ENCODE measurements at places on chromosomes 4 and X.

GRCh38 chr4:159060161-159060560, 42.7 kb upstream of the RAPGEF2 start:
- no peak for DNase-seq

GRCh38 chr4:170025523-170026252, 507 bp downstream of the MFAP3L start:
- DNase-seq: peak; percentile 22

GRCh38 chr4:76426272-76426671, 5.3 kb upstream of the CCDC158 start:
- no peak for DNase-seq

GRCh38 chr4:42671431-42672194, 14.7 kb upstream of the ATP8A1 start:
- DNase-seq: peak; percentile 66

GRCh38 chr4:39977489-39978377, at the start of gene PDS5A:
Gene PDS5A, minus strand, starts transcription at chr4:39977911. Its CDS starts 1,334 bp downstream, at chr4:39976577.
- DNase-seq: peak; percentile 96

DNA sequence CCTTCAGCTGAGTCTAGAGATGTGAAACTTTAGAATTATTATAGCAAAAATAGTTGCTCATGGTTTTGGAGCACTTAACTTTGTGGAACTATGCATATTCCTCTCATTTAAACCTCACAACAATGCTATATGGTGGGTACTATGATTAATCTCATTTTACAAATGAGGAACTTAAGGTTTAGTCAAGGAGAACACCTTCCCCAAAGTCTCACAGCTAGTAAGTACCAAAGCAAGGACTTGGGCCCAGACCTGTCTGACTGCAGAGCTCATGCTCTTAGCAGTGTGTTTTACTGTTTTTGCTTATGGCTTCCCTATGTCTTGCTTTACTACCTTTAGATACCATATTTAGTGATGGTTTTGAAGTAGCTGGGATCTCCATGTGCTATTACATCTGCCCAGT, 5.1 kb downstream of the UBE2A start:
- no peak for DNase-seq

DNA sequence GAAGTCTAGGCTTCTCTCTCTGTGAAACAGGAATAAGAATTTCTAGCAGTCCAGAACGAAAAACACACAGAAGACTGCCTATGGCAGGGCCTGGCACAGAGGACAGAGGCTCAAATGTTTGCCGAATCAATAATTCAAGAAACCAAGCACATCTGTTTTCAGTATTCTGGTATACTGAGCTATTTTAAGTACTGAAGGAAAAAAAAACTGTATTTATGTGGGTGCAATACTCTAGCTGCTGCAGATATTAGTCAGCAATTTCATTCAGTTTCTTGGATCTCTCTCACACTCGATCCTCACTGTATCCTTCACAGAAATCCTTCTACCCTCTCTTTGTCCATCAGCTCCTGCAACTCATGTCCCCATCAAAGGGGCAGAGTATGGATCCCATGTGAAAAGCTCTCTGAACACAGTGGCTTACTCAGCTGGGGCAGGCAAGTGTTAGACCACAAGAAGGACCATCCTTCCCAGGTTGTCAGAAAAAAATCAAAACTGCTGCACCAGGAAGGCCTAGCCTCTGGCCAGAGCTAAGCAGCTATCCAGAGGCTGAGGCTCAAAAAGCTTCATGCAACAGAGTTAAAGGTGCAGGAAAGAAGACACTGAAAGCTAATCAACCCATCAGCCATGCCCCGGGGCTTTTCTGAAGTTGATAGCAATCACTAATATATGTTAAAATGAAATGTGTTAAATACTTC, 9.1 kb upstream of the USO1 start:
- no peak for DNase-seq

GRCh38 chrX:107978707-107979307, 3.4 kb downstream of the TEX13B start:
- DNase-seq: no peak

- peak; percentile 44 for DNase-seq
Measured at GRCh38 chr4:36385951-36386571, 104.6 kb downstream of the DTHD1 start.

- DNase-seq: no peak
Measured at GRCh38 chr4:140137671-140138070, 16.3 kb downstream of the MAML3 start.

- no peak for DNase-seq
Measured at GRCh38 chr4:108396900-108397497, 223.4 kb upstream of the RPL34 start.

DNA sequence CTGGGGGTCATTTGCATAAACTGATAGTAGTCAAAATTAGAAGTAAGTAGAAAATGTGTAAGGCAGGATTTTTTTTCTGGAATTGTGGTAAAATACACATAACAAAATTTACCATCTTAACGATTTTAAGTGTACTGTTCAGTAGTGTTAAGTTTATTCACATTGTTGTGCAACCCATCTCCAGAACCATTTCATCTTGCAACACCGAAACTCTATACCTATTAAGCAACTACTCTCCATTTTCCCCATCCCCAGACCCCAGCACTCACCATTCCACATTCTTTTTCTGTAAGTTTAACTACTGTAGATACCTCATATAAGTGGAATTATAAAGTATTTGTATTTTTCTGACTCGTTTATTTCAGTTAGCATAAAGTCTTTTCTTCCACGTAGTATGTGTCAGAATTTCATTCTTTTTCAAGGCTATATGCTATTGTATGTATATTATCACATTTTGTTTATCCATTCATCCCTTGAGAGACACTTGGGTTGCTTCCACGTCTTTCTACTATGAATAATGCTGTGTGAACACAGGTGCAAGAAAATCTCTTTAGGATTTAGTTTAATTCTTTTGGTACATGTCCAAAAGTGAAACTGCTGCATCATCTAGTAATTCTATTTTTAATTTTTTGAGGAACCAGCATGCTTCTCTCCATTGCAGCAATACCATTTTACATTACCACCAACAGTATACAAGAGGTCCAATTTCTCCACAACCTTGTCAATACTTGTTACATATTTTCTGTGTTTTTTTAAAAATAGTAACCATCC, 39.1 kb upstream of the NSUN7 start:
- no peak for DNase-seq

DNA sequence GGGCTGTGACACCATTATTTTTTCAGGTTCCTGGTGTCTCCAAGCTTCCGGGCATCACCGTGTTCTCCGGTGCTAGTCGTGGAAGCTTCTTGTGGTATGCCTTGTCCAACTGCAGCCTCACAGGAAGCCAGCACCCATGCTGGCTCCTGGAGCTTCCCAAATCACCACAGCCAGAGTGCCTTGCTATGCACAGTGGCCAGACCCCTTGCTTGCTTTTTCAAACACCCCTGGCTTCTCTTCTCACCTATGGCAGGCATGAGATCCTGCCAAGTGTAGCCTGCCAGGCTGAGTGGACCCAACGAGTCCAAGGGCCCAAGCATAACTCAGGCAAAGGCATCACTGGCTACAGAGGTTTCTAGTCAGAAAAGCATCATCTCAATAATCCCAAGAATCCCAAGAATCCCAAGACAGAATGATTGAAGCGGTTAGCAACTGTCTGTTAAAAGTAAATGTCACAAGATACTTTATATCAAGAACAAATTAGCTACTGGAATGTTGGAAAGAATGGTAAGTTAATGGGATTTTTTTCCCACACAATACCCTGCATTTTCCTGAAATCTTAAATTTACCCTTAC, 1522.9 kb downstream of the PCDH18 start:
- no peak for DNase-seq

DNA sequence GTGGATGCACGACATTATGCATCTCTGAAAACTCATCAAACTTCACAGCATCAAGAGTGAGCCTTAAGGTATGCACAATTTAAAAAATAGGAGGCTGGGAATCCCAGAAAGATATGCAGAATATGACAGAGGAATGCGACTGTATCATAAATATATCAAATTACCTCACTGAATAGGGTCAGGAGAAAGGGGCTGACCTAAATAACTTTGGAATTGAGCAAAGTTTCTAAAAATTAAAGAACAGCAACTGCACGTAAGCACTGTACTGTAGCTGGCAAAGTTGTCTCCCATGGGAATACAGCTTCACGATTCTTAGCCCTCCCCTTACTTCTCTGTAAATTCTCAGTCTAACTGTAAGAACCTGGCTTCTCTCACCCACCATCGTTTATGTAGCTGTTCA, 397.4 kb upstream of the ZFP42 start:
- no peak for DNase-seq

- no peak for DNase-seq
Measured at GRCh38 chr4:36445480-36445879, 164.1 kb downstream of the DTHD1 start.

- DNase-seq: peak; percentile 61
Measured at GRCh38 chr4:140116442-140117104, 37.4 kb downstream of the MAML3 start.
